ENCODE measurements at places on chromosomes 3 and 15.

GRCh38 chr3:46712191-46713049 lies 5.2 kb downstream of the PRSS50 start:
- DNase-seq = no peak

GRCh38 chr3:101932326-101933068 lies 83.2 kb downstream of the NFKBIZ start:
- no peak for DNase-seq

GRCh38 chr3:194174406-194174805 lies 38.5 kb downstream of the HES1 start:
- no peak for DNase-seq

- no peak for DNase-seq
Measured at GRCh38 chr15:50275091-50275490, 9.6 kb upstream of the HDC start.

DNA sequence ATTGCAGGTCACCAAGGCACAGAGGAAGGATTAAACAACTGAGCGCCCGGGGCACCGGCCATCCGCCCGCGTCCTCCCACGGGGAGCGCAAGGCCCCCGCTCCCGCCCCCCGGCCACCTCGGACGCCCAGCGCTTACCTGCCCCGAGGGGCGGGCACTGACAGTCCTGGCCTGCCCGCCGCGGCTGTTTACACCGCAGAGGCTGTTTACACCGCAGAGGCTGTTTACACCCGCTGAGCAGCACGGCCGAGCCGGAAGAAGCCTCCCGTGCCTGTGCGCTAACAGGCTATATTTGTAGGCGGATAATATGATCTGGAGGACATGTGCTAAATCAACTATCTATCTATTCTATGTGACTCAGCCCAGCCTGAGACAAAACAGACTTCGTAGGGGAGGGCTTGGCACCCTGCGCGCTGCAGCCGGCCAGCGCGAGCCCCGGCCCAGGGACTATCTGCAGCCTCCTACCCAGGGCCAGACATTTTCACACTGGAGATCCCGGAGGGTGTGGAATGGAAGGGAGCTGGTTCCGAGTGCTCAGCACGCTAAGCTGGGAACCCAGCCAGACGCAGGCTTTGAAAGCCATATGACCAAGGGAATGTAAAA lies at the start of gene LRRC2:
TSS of gene LRRC2 (minus strand) at position 263 of the 602 bp plus-strand sequence. CDS start 14,711 bp downstream, outside the sequence.
- no peak for DNase-seq

- no peak for DNase-seq
Measured at GRCh38 chr3:38636464-38636863, 13.0 kb downstream of the SCN5A start.

DNA sequence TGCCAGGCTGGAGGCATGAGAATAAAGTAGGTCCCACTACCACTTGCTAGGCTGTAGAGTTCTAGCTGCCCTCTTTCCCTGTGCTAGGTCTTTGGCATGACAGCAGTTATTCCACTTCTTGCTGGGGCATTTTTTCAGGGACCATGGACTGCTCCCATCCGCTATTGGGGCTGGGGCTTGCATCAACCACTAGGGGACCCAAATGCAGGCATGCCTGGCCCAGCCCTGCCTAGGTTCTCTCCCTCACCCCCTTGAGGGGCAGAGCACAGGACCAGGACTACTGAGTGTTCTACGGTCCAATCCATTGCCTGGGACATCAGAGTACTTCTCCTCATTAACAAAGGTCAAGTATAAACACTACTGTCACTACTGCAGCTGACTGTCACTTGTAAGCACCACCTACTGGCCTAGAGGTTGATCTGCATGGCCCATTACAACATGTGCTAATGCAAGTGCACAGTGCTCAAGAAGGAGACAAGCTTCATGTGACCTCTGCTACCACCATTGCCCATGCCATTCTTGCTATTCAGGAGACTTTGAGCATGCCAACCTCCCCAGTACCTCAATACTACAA lies 270.5 kb downstream of the MBNL1 start:
- DNase-seq = no peak

DNA sequence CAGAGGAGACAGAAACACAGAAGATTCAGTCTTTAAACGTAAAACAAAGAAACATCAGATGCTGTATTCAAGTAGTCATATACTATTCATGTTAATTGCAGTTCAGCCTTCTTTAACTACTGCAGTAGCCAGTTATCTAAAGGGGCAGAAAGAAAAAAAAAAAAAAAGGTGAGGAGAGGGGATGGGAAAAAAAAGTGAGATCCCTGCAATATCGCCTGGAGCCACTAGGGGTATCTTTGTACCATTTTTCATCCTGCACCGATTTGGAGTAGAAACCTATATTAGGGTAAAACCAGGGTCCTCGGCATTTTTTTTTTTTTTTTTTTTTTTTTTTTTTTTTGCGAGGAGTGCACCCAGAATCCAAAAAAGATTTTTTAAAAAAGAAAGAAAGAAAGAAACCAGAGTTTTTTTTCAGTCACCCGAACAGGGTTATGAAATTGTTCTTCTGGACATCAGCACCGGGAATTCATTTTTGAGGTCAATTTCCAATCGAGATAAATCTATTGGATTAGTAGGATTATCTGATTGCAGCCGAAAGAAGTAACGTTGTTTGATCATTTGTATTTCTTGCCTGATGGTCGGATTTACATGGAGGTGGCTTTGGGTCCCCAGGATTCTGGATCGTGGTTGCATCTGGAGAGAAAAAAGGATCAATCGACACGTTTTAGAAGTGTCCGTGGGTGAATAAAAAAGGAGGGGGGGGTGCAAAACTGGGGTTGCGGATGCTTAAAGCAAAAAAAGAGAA lies 186.7 kb downstream of the NLGN1 start:
- no peak for DNase-seq

DNA sequence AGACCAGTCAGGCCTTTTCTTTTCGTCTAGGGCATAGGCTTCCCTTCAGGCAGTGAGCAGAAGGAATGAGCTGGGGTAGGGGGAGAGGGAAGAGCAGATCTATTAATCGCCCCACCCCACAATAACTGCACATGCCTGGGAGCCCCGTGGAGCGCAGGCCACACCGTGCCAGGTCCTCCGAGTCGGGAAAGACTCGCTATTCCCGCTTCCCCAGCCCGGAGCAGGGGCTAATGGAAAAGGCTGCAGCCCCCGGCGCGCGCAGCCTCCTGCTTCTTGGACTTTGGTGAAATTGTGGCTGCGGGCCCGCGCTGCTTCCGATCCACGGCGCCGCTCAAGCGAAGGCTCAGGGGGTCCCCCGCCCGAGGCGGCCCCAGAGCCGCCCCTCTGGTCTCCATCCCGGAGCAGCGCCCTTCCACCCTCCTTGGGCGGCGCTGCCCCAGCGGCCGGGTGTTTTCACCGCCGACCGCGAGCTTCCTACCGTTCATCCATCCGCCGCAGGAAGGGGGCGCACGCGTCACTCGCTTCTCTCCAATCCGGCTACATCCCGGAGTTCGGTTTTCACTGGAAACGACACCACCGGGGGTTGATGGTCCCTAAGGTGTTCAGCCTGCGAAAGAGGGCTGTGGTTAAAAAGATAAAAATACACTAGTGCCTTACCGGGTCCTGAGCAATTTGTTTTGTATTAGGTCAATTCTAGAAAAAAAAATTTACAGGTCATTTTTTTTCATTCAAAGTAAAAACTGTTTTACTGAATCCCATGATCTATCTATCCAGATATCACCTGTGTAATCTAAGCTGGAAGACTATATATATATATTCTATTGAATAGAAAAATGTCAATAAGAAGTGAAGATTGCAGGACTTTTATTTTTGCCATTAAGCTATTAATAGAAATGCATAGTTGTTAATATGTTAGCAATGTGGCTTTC lies 4.4 kb upstream of the SYNM start:
- peak; percentile 44 for DNase-seq

GRCh38 chr15:88701561-88702095 lies 62.8 kb downstream of the ISG20 start:
- DNase-seq = no peak

GRCh38 chr15:63891079-63891767 lies 57.5 kb upstream of the HERC1 start:
- DNase-seq = peak; percentile 57

DNA sequence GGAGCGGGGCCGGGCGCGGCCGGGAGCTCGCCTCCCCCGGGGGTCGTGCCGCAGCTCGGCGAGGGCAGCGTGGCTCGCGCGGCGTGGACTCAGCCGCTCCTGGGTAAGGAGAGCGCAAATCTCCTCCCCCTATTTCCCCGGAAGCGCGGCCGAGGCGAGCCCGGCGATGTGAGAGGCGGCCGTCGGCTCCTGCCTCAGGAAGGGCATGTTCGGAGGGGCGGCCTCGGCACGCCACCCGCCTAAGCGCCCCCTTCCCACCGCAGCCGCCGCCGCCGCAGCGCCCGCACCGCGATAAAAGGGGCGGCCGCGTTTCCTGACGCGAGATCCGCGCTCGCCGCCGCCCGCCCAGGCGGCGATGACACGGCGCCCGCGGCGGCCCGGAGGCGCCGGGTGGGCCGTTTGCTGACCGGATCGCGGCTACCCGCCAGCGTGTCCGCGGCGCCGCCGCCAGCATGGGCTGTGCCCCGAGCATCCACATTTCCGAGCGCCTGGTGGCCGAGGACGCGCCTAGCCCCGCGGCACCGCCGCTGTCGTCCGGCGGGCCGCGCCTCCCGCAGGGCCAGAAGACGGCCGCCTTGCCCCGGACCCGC lies at the start of gene PDE8A:
TSS of gene PDE8A (plus strand) at position 146 of the 590 bp plus-strand sequence. CDS start at position 453, 307 bp downstream.
- DNase-seq = peak; percentile 54

GRCh38 chr3:47678446-47679338 lies 100.0 kb upstream of the CSPG5 start:
- no peak for DNase-seq

GRCh38 chr3:186284661-186285060 lies 77.4 kb downstream of the DGKG start:
- DNase-seq = no peak

GRCh38 chr15:41659855-41660234 lies 360 bp upstream of the MGA start:
- no peak for DNase-seq

GRCh38 chr15:72584006-72584405 lies 70.5 kb upstream of the GOLGA6B start:
- DNase-seq = no peak

- DNase-seq = no peak
Measured at GRCh38 chr15:42832576-42832975, 88.0 kb downstream of the TTBK2 start.

- no peak for DNase-seq
Measured at GRCh38 chr3:167973046-167973445, 122.7 kb downstream of the GOLIM4 start.

DNA sequence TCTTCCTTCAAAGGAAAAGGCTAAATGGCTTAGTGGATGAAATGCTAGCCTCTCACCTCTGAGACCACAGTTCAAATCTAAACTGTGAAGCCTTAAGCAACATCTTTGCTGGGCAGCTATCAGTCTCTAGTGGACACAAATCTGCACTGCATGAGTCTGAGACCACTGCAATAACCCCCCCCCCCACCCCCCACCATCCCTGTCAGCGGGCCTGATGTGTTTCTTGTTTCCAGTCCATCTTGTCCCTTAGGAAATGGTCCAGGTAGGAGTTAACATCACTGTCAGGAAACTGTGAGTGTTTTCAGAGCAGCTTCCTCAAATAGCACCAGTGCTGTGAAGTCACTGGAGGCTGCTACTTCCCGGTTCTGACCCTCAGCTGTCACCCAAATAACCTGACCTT lies 140.6 kb upstream of the TMCO5A start:
- DNase-seq = no peak

GRCh38 chr3:29697989-29698388 lies 417.1 kb downstream of the RBMS3 start:
- DNase-seq = no peak

- DNase-seq = no peak
Measured at GRCh38 chr15:72855791-72856190, 72.2 kb upstream of the ADPGK start.

DNA sequence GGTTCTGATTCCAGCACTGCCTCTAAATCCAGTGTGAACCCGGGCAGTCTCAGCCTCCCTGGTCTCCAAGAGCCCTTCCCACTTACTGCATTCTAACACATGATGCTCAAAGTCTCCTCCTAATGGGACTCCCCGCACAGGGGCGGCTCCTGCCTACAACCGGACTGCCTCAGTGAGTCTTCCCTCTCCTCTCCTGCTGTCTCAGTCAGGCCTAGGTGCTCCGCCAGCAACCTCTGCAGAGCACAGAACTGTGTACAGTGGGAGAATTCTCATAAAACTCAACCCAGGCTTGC lies 28.9 kb downstream of the TBC1D2B start:
- DNase-seq = no peak

DNA sequence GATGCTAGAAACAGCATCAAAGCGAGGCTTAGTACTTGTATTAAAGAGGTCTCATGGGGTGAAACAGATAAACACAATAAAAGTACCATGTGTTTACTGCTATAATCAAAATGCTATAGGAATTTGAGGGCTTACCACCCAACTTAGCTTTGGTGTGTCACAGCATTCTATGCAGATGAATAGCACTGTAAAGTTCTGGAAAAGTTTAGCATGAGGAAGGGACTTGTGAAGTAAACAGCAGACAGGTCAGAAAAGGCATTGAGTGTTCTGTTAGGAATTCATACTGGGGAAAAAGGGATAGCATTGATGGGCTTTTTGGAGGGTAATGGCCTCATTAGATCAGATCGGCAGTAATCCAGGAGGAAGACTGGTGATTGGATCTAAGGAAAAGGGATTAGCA lies 505.3 kb downstream of the NLGN1 start:
- no peak for DNase-seq

DNA sequence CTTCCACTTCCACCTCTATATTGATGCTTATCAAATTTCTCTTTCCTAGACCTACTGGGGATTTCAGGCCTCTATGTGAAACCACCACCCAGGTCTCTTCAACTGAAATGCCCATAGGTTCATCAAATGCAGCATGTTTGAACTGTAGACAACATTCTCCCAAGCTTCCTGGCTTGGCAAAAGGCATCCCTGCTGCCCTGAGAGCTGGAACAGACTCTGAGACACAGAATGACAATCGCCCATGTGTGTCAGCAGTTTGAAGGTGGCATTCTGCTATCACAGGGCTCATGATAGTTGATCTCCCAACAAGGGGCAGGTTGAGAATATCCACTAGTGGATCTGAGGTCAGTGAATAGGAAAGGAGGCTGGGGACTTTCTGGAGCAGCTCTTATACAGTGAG lies 200.7 kb downstream of the RPLP1 start:
- DNase-seq = no peak

- peak; percentile 3 for DNase-seq
Measured at GRCh38 chr3:185823078-185824044, 1.5 kb downstream of the IGF2BP2 start.

GRCh38 chr3:128192131-128192530 lies 38.9 kb downstream of the EEFSEC start:
- DNase-seq = no peak

GRCh38 chr15:99430881-99431401 lies 134.8 kb upstream of the MEF2A start:
- DNase-seq = no peak

All from T-helper 1 cell (primary cell).